A549 (cell line): ENCODE measurements at places on chromosomes 1 and 21.

DNA sequence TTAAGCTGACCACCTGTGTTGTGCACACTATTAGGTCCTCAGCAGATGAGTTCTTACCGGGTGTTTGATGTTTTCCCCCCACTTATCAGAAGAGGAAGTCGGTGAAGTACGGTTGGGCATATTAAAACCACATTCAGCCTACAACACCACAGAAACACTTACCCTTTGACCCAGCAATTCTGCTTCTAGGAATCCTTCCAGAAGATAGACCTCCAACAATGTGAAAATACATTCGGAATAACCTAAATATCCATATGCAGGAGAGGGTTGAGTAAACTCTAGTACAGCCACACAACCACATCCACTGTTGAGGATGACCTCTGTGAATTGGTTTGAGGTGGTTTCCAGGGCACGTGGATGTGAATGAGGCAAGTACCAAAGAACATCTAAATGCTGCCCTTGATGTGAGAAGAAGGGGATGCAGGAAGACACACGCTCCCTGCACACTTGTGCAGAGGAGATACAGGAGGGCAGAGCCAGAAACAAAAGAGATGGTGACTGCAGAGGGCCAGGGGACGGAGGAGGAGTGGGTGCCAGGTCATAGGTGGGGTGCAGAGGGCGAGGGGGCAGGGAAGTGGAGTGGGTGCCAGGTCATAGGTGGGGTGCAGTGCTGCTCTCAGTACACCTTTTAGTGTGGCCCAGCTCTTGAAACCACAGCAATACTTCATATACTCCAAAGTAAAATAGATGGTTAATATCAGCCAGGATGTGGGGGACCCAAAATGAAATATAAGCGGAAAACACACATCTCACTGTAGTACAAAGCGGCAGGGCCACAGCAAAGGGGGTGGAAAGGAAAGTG is 12.8 kb downstream of the ADARB1 start:
- DNase-seq, result no peak

DNA sequence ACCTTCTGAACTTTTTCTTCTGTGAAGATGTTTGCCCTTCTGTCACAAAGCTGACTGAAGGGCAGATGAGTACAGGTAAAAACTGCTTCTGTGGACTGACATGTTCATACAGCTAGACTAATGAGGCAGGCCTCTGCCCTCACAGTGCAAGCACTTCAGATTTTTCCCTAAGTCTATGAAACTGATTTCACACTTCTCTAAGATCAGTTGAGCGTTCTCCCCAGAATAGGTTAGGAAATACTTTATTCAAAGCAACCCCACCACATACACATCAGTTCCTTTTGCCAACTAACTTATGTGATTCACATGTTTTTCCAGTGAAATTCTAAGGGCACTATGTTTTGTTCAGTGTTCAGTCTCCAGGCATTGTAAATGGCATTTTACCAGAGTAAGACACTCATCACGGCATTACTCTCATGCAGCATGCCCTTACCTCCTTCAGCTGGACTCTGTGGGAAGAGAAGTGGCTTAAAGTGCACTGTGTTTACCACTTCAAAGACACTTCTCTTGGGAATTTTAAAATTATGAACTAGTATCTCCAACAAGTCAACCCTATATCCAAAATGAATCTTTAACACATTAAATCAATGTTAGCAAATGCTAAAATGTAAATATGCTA is 5.4 kb upstream of the PSMG1 start:
- DNase-seq, result no peak

DNA sequence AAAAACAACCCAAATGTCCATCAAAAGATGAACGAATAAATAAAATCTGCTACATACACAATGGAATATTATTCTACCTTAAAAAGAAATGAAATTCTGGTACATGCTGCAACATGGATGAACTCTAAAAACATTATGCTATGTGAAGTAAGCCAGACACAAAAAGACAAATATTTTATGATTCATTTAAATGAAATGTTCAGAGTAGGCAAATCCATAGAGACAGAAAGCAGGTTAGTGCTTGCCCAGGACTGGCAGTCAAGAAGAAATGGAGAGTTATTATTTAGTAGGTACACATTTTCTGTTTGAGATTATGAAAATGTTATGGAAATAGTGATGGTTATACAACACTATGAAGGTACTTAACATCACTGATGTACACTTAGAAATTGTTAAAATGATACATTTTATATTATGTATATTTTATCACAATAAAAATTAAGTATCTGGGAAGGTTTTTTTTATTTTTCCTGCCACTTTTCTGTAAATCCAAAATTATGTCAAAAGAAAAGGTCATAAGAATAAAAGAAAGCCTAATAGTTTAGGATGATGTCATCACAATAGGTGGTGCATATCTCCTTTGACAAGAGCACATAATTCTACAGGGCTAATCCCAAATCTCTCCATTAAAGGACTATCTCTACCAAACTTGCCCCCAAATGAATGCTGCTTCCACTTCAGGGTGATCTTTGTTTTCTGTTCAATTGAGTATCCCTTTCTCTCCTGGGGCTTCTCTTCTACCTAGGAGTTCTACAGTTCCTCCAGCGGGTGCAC is 40.2 kb upstream of the FCER1A start:
- no peak for DNase-seq

DNA sequence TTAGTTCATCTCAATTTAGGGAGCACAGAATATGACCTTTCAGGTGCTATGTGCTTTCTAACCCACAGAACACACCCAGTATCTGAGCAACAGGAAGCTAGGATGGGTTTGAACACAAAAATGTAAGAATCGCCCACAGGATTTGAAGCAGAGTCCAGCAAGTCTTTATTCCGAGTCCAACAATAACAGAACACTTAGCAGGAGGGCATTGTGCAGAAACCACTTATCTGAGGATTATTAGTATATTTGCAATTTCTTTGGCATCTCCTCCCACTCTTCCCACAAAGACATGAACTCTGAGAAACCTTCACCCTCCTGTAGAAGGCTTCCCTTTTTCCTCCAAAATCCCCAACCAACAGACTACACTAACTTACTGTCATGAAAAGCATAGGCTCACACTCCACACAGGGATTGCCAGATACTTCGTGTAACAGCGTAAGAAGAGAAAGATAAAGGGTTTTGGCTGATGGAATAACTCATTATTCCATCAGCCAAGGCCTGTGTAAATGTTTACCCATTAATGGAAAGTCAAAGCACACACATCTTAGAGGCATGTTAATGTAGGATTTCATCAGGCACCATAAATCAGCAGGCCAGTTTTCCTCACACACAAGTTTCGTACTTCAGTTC is 16.1 kb downstream of the SIPA1L2 start:
- no peak for DNase-seq

DNA sequence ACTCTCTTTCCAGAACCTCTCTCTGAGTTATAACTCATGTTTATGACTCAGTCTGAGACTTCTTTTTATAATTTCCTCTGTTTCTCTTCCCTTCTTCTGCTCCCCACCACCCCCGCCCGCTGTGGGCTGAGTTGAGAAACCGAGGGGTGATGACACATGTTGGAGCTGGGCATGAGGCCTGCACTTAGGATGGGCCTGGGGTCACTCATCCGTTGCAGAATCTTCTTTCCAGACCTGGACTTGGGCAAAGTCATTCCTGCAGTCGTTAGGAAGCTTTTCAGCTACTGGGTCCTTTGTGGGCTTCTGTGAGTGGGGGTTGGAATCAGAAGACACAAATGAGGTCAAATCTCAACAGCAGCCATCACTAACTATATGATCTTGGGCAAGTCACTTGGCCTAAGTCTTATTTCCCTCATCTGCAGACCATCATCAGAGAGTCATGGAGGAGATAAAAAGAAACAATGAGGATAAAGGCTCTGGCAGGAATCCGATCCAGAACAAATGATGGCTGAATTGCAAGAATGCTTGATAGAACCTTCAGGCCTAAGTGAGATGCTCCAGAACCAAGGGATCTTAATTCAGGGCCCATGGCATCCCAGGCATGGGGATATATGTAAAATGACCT is 53.4 kb downstream of the RPS6KA1 start:
- DNase-seq, result no peak
